Stomach (tissue), 19 donors: ENCODE measurements at places on chromosomes 5 and 9. TPM values are rescaled to one million over a fixed set of nuclear protein-coding genes. Genes with fewer than 3 reads are reported as not detected.
A peak's percentile ranks its signal among the peaks of the same experiment; 100 is the strongest.

GRCh38 chr5:101143526-101143925 lies 240.4 kb upstream of the ST8SIA4 start:
- no peaks in the 10 kb centered on the region for H3K27me3 ChIP-seq
- H3K36me3 ChIP-seq: no peaks in the 10 kb centered on the region
- no peak for DNase-seq
- no peak overlapping the region for H3K27ac ChIP-seq
- no peaks in the 10 kb centered on the region for H3K4me1 ChIP-seq
- H3K4me3 ChIP-seq: no peak overlapping the region

GRCh38 chr5:150283904-150284303 lies 5.7 kb downstream of the CAMK2A start:
- H3K36me3 ChIP-seq: no peaks in the 10 kb centered on the region
- no peaks in the 10 kb centered on the region for H3K4me1 ChIP-seq
- H3K4me3 ChIP-seq: no peak overlapping the region

DNA sequence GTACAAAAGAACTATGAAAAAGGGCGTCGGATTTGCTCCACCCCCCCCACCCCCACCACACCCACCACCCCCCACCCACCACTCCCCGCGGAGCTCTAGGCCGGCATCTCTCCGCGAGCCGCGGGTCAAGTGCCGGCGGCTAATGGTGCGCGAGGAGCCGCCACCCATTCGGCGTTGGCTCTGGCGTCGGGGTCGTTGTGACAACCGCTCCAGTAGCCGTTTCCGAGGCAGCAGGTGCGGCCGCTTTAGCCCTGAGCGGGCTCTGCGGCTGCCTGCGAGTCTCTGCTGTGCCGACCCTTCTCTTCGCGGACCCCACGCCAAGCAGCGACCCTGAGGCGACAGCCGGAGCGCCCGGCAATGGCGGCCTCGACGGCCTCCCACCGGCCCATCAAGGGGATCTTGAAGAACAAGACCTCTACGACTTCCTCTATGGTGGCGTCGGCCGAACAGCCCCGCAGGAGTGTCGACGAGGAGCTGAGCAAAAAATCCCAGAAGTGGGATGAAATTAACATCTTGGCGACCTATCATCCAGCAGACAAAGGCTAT lies at the start of gene PPP1R2B:
TSS of gene PPP1R2B (plus strand) at position 90 of the 546 bp plus-strand sequence. CDS start at position 358, 268 bp downstream.
- H3K36me3 ChIP-seq: no peaks in the 10 kb centered on the region
- no peak within 1 kb of the TSS for H3K4me3 ChIP-seq
- no peak within 1 kb of the TSS for H3K27ac ChIP-seq
- H3K27me3 ChIP-seq: no peaks in the 10 kb centered on the region
- H3K4me1 ChIP-seq: no peaks in the 10 kb centered on the region
- DNase-seq: no peak

- no peaks in the 10 kb centered on the region for H3K27me3 ChIP-seq
- peak; percentile 46 for DNase-seq
- peaks cover 9% of the 10 kb centered on the region for H3K36me3 ChIP-seq
- H3K4me3 ChIP-seq: no peak overlapping the region
- H3K27ac ChIP-seq: no peak overlapping the region
These were observed 51.2 kb downstream of the RALGPS1 start for GRCh38 chr9:126965541-126966428.

DNA sequence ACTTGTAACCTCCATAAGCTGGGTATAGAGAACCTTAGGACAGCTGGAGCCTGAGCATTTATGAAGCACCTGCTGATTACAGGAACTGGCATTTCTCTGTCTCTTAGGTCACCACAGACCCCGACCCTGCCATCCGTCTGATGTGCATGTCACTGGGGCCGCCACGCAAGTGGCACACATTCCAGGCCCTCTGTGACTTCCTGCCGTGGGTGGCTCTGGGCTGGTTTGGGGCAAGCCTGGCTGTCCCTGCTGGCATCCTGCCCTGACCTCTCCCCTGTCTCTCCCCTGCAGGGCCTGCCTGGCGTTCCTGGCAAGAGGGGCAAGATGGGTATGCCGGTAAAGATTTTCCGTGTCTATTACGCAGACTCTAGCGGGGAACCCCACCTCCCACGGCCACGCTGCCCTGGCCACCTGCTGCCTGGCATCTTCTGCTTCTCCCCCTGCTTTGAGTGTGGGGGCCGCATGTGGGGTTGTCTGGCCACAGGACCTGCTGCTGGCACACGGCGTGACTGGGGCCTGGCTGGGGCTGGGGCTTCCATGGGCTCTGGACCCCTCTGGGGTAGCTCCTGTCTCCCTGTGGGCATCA lies 55.4 kb downstream of the COL27A1 start:
- no peaks in the 10 kb centered on the region for H3K36me3 ChIP-seq
- H3K27me3 ChIP-seq: no peaks in the 10 kb centered on the region
- H3K27ac ChIP-seq: no peak overlapping the region

DNA sequence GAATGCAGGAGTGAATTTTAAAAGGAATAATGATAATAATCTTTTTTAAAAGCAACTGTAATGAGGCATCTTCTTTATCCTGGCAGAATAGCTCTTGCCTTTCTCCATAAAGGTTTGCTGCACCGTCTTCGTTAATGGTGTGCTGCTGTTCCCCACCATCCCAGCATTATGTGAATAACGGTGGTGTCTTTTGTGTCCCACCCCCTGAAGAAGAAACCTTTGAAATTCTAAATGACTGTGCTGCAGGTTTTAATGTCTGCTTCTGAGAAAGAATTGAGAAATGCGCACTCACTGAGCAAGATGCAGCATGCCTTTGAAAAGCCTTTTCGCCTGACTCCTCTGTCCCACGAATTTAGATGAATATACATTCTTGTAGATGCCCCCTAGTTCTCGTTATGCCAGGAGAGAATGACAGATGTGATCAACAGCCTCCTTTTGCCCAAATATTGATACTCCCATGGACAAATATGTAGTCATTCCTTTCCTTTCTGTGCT lies 246.1 kb upstream of the ZNF462 start:
- H3K36me3 ChIP-seq: no peaks in the 10 kb centered on the region
- H3K4me1 ChIP-seq: peaks cover 20% of the 10 kb centered on the region
- H3K27me3 ChIP-seq: no peaks in the 10 kb centered on the region
- DNase-seq: no peak

DNA sequence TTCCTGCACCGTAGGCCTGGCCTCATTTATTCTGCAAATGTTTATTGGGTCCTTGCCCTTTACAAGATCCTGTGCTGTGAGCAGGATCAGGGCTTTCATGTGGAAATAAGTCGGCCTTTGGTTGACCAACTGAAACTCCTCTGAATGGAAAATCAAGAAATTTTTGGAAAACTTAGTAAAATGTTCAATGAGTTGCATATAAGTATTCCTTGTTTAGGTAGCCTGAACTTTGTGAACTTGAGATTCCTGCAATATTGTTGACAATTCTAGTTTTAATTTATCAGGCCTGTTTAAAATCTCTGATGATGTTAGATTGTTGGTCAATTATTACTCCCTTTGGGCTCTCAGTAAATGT lies 1.1 kb downstream of the MAML1 start:
- DNase-seq: no peak
- peaks cover 48% of the 10 kb centered on the region for H3K4me1 ChIP-seq
- peaks cover 10% of the 10 kb centered on the region for H3K36me3 ChIP-seq
- H3K27ac ChIP-seq: peak overlapping the region; percentile 91

- no peak overlapping the region for H3K27ac ChIP-seq
- H3K27me3 ChIP-seq: no peaks in the 10 kb centered on the region
- no peaks in the 10 kb centered on the region for H3K4me1 ChIP-seq
- peak; percentile 3 for DNase-seq
- H3K4me3 ChIP-seq: no peak overlapping the region
These were observed 604.7 kb upstream of the FTMT start for GRCh38 chr5:121246971-121247370.

Gene NAIP
- 34.2 TPM for total RNA-seq

Gene VCAN
- total RNA-seq: 184 TPM

Gene BTNL9
- total RNA-seq: 3.5 TPM
